ENCODE measurements at places on chromosomes 13 and 19.
A peak's percentile ranks its signal among the peaks of the same experiment; 100 is the strongest.

DNA sequence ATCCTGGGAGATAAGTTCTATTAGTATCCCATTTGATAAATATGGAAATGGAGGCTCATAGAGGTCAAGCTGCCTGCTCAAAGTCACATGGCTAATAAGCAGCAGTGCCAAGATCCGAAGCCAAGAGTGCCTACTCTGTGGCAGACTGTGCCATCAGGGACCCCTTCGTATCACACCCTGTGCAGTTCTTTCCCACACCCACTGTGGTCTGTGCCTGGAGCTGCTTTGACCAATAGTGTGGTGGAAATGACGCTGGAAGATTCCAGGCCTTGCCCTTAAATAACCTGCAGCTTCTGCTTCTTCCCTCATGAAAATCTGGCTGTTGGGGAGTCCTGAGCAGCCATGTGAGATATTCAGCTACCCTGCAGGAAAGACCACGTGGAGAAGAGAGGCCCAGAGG, 10.1 kb downstream of the OPA3 start:
- no peak for DNase-seq

- peak; percentile 98 for DNase-seq
These were observed at the start of gene KCNC3 for GRCh38 chr19:50329146-50329925. TSS of gene KCNC3 (minus strand) at chr19:50329377. CDS start at chr19:50329082, 295 bp downstream.

DNA sequence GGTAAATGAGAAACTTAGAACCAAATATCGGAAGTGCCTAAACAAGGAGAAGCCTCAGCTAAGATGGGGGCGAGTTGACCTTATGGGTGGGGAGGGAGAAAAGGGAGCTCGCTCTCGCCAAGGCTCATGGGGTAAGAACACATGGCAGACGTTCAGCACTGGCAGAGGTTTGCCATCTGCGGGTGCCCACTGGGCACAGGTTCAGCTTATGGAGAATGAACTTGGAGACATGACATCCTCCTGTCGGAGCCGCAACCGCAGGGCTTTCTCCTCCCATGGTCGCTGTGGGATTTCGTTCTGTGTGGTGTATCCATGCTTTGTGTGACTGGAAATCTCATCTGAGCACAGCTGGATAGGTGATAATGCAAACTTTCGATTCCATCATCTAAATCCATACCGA, 36.1 kb upstream of the PEPD start:
- DNase-seq: no peak

DNA sequence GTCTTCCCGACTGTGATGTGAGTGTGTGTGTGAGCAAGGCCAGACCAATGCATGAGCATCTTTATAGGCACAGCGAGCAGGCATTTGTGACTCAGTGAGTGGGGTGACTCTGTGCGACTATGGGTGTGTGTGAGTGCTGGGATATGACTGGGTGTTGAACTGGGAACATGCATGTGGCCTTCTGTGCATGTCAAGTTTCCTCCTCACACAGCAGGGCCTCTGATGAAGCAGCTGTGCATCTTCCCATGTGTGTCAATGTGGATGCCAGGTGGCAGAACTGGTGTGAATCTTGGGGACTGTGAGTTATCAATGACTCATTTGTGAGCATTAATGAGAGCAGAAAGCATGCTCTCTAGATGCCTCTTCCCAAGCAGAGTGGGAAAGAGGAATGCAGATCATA, 12.1 kb upstream of the LGALS14 start:
- no peak for DNase-seq

DNA sequence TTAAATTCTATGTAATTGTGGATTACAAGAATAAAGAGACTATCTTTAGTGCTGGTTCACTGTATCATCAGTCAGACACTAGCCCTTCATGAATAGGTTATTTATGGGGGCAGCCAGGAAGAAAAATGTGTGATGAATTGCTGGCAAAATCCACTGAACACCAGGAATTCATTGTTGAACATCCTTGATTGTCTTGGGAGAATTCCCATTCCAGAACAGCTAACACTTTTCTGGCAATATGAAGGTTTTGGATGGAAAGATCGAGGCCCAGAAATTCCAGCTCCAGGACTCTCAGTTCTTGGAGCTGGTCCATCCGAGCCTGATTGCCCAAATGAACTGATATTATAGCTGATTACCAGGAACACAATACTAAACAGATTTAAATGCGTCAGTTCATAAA, 11.5 kb upstream of the SPART start:
- no peak for DNase-seq
